ENCODE measurements at places on chromosomes 5 and 9. TPM values are rescaled to one million over a fixed set of nuclear protein-coding genes. Genes with fewer than 3 reads are reported as not detected.

GRCh38 chr5:23419115-23419514, 88.3 kb upstream of the PRDM9 start:
- DNase-seq: no peak

GRCh38 chr5:44332285-44332971, 56.8 kb downstream of the FGF10 start:
- DNase-seq: peak; percentile 25

GRCh38 chr5:51001227-51001923, 334.9 kb downstream of the PARP8 start:
- no peak for DNase-seq

DNA sequence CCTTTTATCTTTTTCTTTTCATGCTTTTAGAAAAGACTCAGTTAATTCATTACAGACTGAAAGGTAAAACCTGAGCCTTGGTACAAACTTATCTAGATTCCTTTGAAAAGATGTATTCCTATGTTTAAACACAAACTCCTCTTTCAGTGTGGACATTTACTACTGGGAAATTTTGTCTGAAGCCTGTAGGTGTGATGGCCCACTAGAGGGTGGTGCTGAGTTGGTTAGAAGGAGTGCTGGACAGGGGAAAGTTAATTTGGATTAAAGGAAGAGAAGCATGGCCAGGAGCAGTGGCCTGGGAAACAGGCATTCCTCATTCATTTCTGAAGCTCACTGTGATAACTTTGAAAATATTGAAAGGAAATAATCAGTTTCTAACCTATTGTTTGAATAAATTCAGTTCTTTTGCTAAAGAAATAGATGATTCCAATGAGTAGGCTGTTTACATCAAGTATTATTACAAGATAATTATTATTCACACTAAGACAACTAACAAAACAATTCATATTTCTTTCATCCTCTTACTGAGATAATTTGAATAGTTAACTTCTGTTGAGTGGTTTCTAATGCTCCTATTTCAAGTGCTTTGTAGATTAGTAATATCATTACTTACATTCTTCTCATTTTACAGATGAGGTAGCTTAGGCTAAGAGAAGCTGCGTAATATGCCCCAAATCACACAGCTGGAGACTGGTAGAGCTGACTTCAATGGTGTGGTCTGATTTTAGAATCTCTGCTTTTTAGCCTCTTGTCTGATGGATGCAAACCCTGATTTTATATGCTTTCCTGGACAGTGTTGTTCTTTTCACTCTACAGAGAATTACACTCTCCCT, 150.9 kb downstream of the ADGRV1 start:
- peak; percentile 22 for DNase-seq

The PCDHA3 gene
- not detected for total RNA-seq

The SECISBP2 gene
- total RNA-seq: 17.7 TPM

DNA sequence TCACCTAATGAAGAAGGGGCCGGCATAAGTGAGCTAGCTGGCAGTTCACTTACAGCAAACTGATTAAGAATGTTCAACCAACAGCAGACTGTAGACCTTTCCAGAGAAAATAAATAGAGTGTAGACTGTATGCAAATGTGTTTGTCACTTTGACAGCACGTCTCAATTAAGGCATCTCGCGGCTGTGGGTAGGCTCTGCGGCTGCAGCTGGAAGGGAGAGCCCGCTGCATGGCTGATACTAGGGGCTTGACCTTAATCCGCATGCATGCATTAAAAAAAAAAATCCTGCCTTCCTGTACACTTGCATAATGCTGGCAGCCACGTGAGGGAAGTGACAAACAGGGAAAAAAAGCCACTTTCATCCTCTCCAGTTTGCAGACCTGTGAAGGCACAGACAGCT, 82.3 kb downstream of the CRB2 start:
- no peak for DNase-seq

DNA sequence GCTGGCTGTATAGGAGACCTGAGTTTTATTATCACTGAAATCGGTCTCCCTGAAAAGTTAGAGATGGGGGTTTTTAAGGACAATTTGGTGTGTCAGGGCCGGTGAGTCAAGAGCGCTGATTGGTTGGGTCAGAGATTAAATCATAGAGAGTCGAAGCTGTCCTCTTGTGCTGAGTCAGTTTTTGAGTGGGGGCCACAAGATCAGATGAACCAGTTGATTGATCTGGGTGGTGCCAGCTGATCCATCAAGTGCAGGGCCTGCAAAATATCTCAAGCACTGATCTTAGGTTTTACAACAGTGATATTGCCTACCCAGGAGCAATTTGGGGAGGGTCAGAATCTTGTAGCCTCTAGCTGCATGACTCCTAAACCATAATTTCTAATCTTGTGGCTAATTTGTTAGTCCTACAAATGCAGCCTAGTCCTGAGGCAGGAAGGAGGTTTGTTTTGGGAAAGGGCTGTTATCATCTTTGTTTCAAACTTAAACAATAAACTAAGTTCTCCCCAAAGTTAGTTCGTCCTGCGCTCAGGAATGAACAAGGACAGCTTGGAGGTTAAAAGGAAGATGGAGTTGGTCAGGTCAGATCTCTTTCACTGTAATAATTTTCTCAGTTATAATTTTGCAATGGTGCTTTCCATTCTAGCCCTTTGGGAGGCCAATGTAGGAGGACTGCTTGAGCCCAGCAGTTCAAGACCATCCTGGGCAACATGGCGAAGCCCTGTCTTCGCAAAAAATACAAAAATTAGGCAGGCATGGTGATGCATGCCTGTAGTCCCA, 31.6 kb upstream of the RFK start:
- no peak for DNase-seq

DNA sequence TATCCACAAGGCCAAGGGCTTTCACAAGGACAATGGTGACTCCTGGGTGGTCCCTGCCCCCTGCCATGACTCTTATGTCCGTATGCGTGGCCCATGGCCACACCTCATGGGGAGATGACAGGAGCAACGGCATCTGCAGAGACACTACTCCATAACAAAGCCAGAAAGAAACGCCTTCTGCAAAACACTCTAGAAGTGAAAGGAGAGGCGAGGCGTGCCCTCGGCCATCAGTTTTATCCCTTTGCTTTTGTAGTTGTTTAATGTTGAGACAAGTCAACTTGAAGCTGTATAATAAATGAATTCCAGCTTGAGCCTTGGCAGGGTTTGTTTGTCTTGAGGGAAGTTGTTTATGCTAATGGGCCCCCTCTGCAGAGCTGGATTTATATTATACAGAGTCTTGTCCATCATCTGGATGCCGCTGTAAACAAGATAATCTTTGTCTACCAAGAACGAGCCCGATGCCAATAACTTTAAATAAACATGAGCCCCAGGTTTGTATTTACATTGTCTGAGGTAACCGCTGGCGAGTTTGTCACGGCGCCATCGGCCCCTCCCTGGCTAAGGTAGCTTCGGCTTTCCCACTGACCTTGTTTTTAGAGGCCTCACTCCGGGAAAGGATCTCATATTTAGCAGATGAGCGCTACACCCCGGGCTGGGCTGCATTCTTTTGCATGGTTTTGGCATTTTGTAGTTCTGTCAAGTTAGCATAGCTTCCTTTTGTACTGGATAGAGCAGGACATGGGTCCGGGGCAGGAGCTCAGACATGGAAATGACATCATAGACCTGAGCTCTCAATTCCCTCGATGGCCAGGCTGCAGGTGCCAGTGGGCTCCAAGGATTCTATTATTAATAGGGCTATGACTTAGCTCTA, 165.3 kb downstream of the ERCC6L2 start:
- DNase-seq: no peak

- no peak for DNase-seq
Observed at GRCh38 chr5:39432696-39433530, 8.1 kb upstream of the DAB2 start.

DNA sequence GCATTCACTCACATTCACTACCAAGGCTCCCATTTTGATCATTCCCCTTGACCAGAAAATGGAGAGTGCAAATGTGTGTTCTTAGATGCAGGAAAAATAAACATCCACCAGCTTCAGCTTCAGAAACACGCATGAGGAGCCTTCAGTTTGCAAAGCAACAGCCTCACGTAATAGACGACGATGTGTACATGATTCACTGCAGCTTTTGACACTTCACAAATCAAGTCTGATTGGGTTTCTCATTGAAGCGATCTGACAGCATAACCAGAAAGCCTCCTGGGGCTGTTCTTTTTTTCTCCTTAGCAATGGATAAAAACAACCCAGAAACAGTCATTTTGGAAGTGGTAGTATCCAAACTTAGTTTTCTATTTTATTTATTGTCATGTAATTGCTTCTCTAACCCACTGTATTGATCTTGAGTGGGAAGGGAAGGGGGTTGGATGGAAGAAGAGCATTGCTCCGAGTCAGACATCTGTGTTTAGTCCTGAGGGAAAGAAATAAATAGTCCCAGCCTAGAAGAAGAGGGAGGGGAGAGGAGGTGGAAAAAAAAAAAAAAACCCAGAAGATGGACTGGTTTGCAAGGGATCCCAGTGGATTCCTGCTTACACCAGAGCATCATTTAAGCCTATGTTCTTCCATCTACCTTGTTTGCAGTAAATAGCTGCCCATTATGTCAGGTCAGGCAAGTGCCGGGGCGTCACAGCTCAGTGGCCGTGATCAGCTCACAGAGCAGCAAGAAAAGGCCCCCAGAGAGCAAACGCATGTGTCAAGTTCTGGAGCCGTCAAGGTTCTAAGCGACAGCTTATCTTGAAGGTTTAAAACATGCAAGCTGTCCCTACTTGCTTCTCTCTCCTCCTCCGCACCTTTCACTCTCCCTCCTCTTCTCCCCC, 190.2 kb upstream of the SNX2 start:
- no peak for DNase-seq

The IFNA2 gene
- total RNA-seq: not detected

- no peak for DNase-seq
Observed at GRCh38 chr5:131171276-131171810, 599 bp downstream of the LYRM7 start.

DNA sequence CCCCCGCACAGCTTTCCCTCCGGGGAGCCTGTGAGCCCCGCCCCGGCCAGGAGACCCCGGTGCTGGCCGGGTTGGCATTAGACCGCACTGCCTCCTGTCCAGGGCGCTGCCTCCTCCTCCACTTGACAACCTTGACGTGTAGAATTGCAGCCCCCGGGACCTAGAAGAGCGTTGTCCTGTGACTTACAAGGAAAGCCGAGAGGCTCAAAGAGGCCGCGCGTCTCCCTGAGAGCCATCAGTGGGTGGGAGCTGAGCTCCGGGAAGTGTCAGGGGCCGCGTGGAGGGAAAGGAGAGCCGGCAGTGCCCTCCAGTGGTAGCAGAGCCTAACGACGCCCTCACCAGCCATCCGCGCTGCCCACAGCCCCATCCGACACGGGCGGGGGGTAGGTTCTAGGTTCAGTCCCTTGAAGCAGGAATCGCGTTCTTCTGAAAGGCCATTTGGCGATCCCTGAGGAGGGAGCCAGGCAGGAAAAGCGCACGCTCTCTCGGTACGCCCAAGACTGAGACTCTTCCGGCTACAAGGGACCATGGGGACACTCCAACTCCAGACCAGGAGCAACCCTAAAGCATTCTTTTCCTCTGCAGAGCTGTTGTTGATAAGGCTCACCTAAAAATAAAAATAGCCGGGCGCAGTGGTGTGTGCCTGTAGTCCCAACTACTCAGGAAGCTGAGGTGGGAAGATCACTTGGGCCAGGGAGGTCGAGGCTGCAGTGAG, 40.6 kb upstream of the SAP30L start:
- peak; percentile 30 for DNase-seq

DNA sequence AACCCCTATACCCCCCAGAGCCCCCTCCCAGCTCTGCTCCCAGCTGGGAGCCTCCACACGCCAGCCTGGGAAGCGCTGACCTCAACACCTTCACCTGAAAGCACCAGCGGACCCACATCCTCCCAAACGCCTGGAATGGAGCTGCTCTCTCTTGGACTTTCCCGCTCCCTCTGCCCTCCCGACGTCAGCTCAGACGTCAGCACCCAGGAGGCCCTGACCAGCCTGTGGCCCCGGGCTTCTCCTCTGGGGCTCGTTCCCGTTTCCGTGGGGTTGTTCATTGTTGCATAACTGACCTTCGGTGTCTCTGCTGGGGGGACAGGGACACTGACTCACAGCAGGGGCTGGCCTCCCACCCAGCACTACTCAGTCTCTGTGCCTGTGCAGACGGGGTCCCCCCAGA, 35.0 kb upstream of the SLC6A3 start:
- no peak for DNase-seq

DNA sequence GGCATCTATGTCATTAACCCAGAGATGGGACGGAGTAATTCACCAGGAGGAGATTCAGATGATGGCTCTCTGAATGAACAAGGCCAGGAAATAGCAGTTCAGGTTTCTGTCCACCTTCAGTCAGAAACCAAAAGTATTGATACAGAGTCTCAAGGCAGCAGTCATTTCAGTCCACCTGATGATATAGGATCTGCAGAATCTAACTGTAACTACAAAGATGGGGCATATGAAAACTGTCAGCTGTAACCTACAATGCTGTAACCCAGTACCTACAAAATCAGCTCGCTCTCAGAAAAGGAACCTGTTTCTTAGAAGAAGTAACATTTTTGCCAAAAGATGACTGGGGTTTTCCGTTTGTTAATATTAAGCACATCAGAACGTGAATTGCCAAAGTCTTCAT, 14.7 kb downstream of the MFAP3 start:
- DNase-seq: no peak

The FAM221B gene
- not detected for total RNA-seq

DNA sequence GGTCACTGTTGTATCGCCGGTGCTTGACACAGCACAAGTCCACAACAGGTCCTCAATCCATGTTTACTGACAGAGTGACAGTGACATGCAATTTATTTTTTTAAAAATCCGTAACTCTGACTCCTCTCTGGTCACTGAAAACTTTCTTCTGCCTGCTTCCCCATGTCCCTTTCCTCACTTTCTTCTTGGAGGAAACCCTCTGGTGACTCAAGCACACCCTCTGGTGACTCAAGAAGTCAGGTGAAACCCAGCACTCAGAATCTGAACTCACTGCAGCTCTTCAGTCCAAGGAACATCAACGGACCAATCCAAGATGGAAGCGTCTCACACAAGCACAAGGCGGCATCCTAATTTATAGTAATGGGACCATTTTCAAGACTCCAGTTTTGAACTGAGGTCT, 245.9 kb downstream of the FSTL4 start:
- no peak for DNase-seq

- no peak for DNase-seq
Observed at GRCh38 chr9:111648066-111648465, 13.3 kb upstream of the GNG10 start.

- no peak for DNase-seq
Observed at GRCh38 chr5:149240354-149240998, 31.2 kb upstream of the AFAP1L1 start.

DNA sequence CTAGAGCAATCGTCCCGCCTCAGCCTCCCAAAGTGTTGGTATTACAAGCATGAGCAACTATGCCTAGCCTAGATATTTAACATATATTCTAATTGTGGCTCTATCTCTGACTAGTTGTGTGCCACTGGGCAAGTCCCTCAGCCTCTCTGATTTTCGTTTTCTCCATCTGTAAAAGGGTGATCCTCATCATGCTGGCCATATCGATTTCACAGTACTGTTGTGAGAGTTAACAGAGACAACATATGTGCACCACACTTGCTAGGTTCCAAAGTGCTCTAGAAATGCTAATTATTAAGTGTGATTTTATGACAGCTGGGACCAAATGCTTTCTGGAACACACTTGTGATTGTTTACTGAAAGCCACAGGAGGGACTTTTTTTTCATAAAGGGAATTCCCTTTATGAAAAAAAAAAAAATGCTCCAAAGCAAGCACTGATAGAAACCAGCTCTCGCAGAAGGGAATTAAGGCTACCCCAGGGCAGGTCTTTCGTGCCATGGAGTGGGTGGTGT, 78.5 kb upstream of the EPB41L4B start:
- DNase-seq: no peak

The GAPT gene
- not detected for total RNA-seq
